ENCODE measurements at places on chromosomes 4 and X.

DNA sequence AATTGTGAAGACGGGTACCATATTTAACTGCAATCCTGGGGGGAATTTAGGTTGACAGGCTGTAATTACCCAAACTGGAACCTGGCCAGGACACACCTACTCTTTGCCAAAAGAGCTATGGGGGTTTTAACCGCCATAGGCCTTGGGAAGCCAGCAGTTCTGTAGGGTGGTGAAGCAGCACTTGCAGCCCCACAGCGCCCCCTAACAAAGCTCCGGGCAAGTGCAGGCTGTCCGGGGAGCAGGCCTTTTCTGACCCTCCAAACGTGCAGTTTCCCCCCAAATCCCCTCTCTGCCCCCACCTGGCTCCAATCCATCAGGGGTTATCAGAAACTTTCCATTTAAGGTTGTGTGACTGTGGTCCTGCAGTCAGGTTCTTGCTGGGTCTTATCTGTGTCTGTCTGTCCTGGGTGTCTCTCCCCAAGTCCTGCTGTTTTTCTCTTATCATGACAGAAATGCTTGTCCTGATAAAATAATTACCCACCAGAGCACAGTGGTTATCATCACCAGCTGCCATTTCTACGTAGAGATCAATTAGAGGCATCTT, 350.9 kb downstream of the MID1IP1 start:
- DNase-seq, result no peak

DNA sequence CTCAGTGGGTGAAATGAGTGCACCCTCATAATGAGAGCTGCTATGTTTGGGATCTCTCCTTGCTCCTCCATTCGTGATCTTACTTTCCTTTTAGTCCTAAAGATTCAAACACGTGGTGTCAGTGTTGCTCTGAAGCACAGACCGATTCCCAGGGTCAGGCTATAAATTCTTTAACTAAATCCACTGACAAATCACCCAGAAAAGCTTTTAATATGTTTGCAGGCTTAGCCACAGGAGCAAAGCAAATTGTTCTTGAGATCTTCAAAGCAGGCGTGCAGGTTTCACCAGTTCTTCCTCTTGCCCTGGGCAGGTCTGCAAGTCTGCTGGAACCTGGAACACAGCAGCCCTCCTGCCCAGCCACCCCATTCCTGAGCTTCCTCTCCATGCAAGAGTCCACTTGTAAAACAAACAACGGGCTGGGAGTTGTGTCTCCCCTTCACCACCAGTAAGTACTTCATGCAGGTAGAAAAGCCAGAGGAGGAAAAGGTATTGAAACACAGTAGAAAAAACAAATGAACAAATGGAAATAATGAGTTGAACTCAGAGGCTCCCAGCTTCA, 70.1 kb upstream of the ENPP6 start:
- peak; percentile 24 for DNase-seq

DNA sequence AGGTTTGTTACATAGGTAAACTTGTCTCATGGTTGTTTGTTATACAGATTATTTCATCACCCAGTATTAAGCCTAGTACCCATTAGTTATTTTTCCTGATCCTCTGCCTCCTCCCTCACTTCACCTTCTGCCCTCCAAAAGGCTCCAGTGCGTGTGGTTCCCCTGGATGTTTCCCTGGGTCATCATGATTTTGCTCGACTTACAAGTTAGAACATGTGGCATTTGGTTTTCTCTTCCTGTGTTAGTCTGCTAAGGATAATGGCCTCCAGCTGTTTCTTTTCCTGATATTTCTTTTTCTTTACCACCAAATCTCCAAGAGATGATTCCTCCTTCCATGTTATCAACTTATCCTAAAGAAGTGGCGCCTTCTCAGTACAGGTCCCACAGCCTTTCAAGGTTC, 543.1 kb upstream of the ADGRL3 start:
- DNase-seq, result no peak

- DNase-seq, result peak; percentile 2
These were observed 46.6 kb downstream of the CCNG2 start for GRCh38 chr4:77203380-77204197.

GRCh38 chrX:154695911-154696675, 42.7 kb upstream of the CTAG2 start:
- no peak for DNase-seq

DNA sequence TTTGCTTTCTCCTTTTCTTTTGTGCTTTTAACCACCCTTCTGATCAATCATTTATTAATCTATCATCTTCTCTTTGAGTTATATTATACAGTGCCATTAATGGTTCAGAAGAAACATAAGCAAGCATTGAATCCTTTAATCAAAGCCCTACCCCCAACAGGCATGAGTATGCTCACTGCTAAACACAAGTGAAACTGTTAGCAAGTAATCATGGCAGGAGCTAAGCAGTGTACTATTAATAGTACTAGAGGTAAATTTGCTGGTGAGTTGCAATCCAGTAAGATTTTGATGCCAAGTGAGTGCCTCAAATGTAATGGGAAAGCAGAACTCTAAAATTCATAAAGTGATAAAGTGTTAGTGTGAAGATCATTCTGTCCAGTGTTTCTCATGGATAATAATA, 57.2 kb downstream of the FNIP2 start:
- no peak for DNase-seq

GRCh38 chrX:72280321-72280845, 3.3 kb upstream of the RPS4X start:
- DNase-seq, result no peak

DNA sequence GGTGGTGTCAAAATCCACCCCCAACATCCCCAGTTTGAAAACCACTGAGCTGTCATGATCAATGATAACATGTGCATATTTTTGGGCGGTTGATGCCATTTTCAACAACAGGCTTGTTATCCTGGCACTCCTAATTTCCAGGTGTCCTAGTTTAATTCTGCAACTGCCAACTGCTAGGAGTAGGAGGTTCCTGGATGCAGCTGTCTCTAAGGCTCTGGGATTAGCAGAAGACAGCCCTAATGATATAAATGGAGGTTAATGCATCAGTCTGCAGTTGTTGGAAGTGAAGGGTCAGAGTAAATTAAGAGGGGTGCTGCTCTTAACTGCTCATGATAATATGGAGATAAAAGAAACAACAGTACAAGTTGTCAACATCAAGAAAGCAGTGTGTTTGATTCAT, 23.8 kb downstream of the ARFIP1 start:
- no peak for DNase-seq

Data from NCI-H2107 (cell line).